ENCODE measurements at places on chromosomes 13 and 19. TPM values are rescaled to one million over a fixed set of nuclear protein-coding genes. Genes with fewer than 3 reads are reported as not detected.

GRCh38 chr19:14477418-14478112, 2.4 kb upstream of the PTGER1 start:
- DNase-seq = no peak

Gene CACNA1A
- 0.61 TPM for total RNA-seq

- DNase-seq = no peak
Measured at GRCh38 chr13:53075356-53076041, 46.9 kb downstream of the OLFM4 start.

Gene ZNF320
- 7.8 TPM for total RNA-seq

DNA sequence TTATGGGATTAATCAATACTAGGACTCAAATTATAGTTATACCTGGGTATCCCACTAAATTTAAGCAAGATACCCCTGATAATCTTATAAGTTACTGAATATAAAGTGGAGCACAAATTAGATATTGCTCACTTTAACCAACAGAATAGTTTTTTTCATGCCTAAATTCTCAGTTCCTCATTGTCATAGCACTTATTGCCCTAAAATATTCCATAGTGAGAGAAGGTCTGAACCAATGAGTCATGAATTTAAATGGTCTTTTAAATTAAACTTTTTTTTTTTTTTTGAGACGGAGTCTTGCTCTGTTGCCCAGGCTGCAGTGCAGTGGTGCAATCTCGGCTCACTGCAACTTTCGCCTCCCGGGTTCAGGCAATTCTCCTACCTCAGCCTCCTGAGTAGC, 42.4 kb downstream of the ZNF136 start:
- DNase-seq = no peak

Gene PRR36
- total RNA-seq = 11.7 TPM

Gene NUFIP1
- total RNA-seq = 6.6 TPM

DNA sequence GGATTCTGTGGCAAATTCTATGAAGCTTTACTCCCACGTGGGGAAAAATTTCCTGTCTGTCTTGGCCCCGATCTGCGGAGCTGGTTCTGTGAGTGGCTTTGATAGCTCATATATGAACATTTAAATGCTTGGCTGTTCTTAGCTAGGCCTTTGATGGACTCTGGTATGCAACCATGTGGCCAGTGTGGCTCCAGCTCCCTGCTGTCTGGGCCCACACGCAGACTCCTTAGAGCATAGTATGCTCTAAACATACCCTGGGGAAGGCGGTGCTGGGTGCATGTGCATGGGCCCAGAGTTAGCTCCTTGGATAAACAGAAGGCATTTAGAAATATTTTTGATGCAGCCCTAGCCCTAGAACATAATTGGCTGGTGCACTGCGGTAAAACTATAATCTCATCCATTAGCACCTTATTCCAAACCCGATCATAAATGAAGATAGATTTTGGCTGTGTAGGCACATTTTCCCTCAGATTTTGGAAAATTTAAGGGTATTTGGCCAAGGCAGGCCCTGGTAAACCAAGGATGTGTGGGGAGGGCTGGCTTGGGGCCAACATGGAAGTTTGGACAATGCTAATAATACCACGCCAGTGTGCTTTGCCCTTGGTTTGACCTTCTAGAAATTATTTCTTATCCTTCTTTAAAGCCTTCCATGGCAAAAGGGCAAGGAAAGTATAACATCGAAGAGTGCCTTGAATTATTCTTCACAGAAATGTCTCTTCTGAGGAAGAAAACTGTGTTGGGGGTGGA, 153.5 kb downstream of the LMO7 start:
- DNase-seq = no peak

DNA sequence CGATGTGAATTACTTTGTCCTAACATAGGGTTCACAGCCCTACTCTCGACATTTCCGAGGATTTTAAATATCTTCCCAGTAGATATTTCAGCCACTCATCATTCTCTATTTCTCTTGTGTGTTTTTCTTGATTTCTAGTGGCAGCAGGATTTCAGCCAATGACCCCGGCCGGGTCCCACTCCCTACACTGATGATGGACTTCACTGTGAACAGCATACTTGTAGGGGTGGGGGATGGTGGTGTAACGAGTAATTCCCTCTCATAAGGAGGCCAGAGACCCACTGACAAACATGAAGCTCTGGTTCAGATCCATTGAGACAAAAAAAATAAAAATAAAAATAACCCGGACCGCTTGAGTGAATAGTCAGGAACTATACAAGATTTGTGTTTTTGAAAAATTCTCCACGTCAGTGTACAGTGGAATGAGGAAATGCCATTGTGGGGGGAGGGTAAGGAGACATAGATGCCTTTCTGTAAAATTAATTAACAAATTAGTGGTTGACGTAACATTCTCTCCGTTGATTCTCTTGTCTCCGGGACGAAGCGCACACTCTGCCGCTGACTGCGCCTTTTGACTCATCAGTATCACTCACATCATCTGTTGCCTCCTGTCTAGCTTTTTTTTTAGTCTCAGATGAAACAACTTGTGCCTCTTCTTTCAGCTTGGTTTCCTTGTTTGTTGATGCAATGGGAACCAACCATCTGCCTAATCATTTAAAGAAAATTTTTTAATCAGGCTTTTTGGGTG, 48.8 kb upstream of the IRS2 start:
- DNase-seq = no peak

DNA sequence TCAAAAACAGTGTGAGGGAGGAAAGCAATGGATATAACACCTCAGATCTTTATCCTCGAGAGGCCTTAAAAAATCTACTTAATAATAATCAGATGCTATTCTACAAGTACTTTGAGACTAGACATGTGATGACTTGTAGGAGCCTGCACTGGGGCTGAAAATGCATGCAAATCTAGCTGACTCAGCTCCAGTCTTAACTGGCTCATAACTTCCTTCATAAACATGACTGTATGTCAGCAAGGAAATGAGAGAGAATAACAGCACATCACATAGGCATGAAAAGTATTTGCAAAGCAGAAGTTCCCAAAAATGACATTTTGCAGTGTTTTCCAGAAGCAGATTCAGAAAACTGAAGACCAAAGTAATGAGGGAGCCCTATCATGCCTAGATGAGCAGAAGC, 38.1 kb downstream of the PSG5 start:
- no peak for DNase-seq

DNA sequence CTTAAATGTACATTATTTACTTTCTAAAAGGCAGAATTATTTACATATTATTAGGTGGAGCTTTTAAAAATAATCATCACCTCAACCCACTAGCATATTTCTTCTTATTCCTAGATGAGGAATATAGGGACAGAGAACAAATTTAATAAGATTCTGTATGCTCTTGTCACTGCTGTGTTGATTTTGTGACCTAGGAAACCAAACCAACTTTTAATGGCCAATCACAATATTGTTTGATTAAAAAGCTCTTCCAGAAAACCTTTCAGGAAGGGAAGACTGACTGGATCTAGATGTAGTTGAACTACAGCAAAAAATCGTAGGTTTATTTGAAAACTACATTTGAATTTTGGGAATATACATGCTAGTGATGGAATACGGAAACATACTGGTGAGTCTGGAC, 91.8 kb upstream of the RAP2A start:
- no peak for DNase-seq

Data from Calu3 (cell line).